ENCODE measurements at places on chromosomes 1 and 21. TPM values are rescaled to one million over a fixed set of nuclear protein-coding genes. Genes with fewer than 3 reads are reported as not detected.

- no peak for DNase-seq
Measured at GRCh38 chr1:80181418-80181817, 1174.9 kb upstream of the ADGRL4 start.

- DNase-seq = no peak
Measured at GRCh38 chr1:7422966-7423365, 348.1 kb upstream of the VAMP3 start.

DNA sequence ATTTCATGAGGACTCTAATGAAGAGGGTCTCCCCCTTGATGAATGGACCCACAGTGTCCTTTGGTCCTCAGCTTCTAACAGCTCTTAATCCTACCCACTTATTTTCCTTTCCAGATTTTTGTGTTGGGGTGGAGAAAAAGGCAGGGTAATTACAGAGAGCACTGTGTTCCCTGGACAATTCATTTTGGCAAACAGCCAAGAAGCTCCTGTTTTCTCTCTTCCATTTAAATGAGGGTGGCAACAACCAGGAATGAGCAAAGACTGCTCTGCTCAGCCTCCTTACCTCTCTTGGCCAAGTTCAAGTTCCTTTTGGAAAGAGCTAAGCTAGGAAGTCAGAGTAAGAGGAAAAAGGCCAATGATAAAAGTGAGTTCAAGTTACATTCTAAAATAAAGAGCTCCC lies 11.9 kb downstream of the XKR8 start:
- DNase-seq = no peak

DNA sequence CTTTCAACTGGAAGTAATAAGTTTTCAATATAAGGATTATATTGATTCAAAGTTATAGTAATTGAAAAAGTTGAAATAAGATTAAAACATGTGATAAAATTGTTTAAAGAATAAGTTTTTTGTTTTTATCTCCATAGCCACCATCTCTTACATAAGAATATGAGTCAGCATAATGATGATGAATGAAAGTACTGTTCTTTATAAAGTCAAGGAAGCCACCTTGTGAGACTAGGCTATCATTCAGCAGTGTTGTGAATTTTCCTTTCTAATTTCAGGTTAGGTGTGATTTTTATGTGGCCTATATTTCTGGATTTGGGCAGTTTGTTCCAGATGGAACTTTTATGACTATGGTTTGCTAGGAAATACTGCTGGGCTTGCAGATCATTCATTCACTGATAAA lies 22.4 kb upstream of the ASB17 start:
- DNase-seq = no peak

- no peak for DNase-seq
Measured at GRCh38 chr1:202590126-202590525, 120.1 kb downstream of the SYT2 start.

The TNFRSF1B gene
- 13.0 TPM for total RNA-seq

- no peak for DNase-seq
Measured at GRCh38 chr1:236705771-236706170, 19.5 kb downstream of the ACTN2 start.

DNA sequence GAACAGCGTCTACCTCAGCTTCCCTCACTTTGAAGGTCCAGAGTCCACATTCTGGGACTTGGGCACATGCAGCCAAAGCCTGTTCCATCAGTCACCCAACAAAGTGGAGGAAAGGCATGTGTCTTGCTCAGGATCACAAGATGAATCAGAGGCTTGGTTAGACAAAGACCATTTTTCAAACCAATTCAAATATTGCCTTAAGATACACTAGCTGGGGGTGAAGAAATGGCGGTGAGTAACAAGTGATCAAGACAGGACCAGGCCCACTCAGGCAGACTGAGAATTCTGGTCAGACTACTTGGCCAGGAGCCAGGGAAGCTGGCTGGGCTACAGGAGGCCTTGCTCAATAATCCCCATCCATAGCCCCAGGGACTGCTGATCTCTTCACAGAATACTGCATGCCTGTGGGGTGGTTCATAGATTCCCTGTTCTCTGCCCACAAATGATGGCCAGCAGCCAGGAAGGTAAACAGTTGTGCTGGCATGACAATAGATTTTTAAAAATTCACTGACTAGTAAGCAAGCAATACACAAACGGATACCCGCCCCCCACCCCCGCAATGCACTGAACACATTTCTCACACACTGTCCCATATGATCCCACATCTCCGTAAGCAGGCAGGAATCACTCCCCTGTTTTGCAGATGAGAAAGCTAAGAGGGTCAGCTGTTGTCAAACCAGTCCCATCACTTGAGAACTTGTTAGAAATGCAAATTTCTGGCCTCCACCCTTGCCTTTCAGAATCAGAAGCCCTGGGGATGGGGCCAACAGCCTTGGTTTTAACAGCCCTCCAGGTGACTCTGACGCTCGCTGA lies 27.2 kb downstream of the ERI3 start:
- peak; percentile 87 for DNase-seq

The CHI3L1 gene
- total RNA-seq = 1.0 TPM

The TINAGL1 gene
- total RNA-seq = 274 TPM

The PRELP gene
- 22.5 TPM for total RNA-seq

GRCh38 chr1:88731475-88732269 lies 47.6 kb downstream of the PKN2 start:
- DNase-seq = no peak

GRCh38 chr1:229035054-229035747 lies 235.7 kb upstream of the RAB4A start:
- no peak for DNase-seq

- DNase-seq = no peak
Measured at GRCh38 chr1:5830771-5831599, 161.2 kb downstream of the NPHP4 start.

DNA sequence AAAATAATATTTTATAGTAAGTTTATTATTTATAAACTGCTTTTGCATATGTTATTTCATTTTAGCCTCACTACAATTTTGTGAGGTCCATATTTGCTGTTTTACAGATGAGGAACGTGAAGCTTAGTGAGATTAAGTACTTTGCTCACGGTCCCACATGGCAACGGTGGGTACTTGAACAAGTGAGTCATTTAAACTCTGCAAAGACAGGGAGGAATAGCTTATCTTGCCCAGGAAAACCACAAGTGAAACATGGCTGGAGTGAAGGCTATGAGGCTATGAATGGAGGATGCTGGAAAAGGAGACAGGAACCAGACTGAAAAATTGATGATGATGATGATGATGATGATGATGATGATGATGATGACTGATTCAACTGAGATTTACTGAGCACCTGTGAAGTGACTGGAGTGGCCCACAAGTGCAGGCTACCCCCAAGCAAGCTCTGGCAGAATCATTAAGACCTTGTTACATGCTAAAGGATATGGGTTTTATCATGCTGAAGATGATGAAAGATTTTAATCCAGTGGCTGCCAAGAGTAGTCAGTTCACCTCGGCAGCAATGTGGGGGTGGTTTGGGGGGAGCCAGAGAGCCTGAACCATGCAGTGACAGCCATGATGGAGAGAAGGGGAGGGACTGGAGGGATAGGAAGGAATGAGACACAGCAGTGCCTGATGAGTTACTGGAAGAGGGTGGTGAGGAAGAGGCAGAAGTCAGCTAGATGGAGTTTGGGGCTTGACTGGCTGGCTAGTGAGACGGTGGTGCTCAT lies 1.4 kb upstream of the ABCA4 start:
- DNase-seq = no peak

The CYP4X1 gene
- 1.6 TPM for total RNA-seq

DNA sequence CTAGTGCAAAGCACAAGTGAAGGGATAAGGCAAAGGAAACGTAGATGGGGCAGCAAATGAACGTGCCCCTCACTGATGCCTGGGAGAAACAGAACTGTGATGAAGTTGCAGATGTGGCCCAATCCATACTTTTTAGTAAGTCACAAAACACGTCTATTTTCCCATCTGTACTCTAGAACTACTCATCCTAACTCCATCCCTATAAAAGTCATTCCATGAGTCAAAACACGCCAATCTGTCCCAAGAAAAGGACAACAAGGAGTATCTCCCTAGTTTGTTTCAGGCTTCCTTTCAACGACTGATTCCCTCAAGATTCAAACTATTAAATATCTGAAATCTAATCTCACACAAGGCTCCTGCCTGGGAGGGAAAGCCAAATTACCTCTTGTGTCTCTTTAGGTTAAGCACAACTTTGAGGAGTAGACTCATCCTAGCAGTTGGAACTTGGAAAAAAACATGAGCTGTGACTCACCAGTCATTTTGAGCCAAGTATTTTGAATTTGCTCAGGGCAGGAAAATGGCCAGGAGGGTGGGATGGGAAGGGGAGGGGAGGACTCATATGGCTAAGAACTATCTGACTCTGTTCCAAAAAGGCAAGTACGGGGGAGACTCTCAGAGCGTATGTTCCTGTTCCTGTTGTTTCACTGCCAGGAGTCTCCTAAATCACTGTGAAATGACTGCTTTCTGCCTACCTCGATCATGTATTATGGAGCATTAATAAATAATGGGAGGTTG lies 214.5 kb upstream of the CAMK1G start:
- DNase-seq = peak; percentile 34

DNA sequence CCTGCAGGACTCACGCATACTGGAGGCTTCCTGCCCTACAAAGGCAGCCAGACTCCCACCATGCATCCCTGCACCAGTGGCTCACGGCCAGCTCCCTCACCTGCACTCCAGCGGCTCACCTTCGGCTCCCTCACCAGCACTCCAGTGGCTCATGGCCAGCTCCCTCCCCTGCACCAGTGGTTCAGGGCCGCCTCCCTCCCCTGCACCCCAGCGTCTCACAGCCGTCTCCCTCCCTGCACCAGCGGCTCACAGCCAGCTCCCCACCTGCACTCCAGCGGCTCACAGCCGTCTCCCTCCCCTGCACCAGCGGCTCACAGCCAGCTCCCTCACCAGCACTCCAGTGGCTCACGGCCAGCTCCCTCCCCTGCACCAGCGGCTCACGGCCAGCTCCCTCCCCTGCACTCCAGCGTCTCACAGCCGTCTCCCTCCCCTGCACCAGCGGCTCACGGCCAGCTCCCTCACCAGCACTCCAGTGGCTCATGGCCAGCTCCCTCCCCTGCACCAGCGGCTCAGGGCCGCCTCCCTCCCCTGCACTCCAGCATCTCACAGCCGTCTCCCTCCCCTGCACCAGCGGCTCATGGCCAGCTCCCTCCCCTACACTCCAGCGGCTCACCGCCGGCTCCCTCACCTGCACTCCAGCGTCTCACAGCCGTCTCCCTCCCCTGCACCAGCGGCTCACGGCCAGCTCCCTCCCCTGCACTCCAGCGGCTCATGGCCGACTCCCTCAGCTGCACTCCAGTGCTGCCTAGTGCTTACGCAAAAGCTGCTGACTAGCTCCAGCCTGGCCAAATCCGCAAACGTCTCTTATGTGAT lies 324.5 kb downstream of the NPHP4 start:
- DNase-seq = no peak

The TNN gene
- total RNA-seq = 0.07 TPM

The OR2L2 gene
- total RNA-seq = 0.05 TPM

The PLD5 gene
- not detected for total RNA-seq

DNA sequence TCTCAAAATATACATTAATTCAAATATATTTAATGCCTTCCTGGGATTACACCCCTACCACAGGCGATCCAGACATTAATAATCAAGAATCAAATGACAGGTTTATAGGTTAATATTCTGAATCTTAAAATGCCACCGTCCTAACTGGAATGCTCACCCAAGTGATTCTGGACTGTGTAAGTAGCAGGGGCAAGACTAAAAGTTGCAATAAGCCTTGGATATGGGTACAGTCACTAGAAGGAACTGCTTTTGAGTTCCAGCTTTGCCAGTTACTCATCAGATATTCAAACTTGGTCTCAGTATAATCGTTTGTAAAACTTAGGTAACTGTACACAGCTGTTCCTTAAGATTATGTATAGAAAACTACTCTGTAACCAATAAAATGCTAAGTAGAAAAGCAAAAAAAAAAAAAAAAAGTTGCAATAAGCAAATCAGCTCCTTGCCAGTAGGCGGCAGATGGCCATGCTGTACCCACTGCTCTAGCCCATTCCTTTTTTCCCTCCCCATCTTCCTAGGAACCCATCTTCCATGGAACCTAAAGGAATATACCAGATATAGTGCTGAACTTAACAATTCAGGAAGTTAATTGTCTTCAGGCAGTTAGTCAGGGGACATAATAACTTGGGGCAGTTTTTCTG lies 10.5 kb downstream of the RO60 start:
- DNase-seq = no peak

- no peak for DNase-seq
Measured at GRCh38 chr1:202438393-202439174, 90.1 kb downstream of the PPP1R12B start.

The FAM89A gene
- total RNA-seq = 8.6 TPM

The SPTA1 gene
- total RNA-seq = not detected

DNA sequence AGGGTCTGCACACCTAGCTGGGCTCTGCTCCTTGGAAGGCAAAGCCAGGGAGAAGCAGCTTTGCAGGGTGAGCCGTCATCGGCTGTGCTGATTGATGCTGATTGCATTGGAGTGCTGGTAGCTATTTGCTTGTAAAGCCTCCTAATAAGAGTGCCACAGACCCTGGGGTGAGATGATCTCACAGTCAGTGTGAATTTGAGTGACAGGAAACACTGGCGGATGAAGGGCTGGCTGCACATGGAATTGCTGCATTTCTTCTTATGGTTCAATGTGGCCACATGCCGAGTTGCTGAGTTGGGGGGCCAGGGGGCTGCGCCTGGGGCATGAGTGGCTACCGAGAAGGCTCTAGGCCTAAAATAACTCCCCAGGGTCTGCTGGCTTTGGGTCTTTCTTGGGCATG lies 138.2 kb upstream of the CACNA1E start:
- DNase-seq = no peak

- no peak for DNase-seq
Measured at GRCh38 chr1:70896224-70896623, 151.4 kb downstream of the PTGER3 start.

DNA sequence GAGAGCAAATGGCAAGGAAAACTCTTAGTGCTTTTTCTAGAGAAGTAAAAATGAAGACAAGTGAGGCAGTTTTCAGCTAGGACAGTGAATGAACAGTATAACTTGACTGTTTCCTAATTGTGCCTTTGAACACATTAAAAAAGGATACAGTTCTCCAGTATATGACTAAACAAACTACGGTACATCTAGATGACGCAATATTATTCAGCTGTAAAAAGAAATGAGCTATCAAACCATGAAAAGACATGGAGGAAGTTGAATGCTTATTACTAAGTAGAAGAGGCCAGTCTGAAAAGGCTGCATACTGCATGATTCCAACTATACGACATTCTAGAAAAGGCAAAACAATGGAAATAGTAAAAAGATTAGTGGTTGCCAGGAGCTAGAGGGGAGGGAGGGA lies 206.3 kb downstream of the SIPA1L2 start:
- DNase-seq = no peak

GRCh38 chr1:235246022-235246948 lies 81.7 kb downstream of the ARID4B start:
- no peak for DNase-seq

DNA sequence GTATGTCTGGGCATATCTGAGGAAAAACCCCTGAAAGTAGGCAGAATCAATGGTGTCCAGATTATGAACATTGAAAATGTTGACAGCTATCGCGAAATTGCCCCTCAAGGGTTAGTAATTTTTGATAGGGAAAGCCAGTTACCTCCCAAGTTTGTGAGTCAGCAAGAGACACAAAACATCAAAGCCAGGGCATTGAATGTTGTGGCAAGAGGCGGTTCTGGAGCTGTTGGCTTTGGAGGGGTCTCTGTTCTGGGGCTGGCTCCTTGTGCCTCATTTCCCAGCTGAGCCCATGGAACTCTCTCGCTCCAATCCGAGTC lies 10.6 kb upstream of the S100A11 start:
- no peak for DNase-seq

The FAM3B gene
- not detected for total RNA-seq
